Left lobe of liver (tissue), 2 donors: ENCODE measurements at places on chromosomes 13 and 19. TPM values are rescaled to one million over a fixed set of nuclear protein-coding genes. Genes with fewer than 3 reads are reported as not detected.

DNA sequence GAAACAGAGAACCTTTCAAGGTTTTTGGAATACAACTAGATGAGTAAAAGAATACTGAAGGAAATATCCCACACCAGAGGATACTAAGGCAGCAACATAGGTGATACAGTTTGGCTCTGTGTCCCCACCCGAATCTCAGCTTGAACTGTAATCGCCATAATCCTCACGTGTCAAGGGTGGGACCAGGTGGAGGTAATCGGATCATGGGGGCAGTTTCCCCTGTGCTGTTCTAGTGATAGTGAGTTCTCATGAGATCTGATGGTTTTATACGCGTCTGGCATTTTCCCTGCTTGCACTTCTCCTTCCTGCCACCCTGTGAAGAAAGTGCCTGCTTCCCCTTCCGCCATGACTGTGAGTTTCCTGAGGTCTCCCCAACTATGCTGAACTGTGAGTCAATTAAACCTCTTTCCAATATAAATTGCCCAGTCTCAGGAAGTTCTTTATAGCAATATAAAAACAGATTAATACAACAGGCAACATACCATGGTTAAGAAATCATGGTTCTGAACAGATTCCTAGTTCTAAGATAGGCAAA, 97.0 kb downstream of the ABCC4 start:
- no peak for DNase-seq

- DNase-seq: no peak
These were observed 224.4 kb downstream of the OXGR1 start for GRCh38 chr13:96769874-96770273.

DNA sequence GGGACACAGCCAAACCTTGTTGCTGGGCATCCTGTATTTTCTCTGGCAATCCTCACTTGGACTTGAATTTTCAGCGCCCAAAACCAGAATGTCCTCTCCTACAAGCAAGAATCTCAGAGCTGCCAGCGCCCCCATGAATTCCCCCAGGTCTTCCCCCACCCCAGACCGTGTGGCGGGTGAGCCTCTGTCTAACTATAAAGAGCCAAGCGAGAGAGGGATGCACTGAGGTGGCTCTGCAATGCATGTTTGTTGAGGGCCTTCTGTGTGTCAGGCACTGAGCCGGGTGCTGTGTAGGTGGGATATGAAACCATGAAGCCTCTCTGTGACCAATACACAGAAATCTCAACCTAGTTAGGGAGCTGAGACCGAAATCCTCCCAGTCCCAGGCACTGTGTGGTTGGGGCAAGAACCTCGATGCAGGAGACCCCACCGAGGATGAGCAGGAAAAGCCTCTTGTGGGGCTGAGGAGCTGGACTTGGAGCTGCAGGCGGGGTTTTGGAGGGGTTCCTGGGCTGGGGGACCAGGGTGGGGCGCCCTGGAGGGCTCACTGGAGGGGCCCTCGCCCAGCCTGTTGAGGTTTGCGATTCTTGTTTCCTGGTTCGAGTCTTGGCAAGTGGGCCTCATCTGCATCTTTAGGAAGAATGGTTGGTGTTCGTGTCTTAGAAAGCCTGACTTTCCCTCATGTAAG, 12.4 kb upstream of the PROZ start:
- peak; percentile 40 for DNase-seq

DNA sequence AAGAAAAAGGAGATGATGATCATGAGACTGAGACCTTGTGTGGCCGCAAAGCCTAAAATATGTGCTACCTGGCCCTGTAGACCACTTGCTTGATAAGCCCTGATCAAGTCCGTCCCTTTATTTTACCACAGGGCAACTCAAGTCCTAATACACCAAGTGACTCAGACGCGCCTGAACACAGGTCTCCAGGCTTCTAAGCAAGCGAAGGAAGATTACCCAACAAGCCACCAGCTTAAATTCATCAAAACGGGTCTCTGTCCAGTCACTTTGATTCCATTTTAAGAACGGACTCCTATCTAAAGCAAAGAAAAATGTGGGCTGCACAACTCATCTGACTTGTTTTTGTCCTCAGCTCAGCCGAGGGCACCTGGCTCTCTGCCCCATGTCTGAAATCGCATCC, 26.8 kb downstream of the SLC7A1 start:
- DNase-seq: no peak

DNA sequence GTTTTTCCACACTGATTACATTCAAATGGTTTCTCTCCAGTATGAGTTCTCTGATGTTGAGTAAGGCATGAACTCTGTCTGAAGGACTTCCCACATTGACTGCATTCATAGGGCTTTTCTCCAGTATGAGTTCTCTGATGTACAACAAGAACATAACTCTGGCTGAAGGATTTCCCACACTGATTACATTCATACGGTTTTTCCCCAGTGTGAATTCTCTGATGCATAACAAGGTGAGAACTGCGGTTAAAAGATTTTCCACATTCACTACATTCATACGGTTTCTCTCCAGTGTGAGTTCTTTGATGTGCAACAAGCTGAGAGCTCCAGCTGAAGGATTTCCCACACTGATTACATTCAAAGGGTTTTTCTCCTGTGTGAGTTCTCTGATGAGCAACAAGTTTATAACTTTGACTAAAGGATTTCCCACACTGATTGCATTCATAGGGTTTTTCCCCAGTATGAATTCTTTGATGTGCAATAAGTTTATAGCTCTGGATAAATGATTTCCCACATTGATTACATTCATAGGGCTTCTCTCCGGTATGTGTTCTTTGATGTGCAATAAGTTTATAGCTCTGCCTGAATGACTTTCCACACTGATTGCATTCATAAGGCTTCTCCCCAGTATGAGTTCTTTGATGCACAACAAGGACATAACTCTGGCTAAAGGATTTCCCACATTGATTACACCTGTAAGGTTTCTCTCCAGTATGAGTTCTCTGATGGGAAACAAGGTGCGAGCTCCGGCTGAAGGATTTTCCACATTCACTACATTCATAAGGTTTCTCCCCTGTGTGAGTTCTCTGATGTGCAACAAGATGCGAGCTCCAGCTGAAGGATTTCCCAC, 23.5 kb downstream of the ZNF180 start:
- DNase-seq: no peak

DNA sequence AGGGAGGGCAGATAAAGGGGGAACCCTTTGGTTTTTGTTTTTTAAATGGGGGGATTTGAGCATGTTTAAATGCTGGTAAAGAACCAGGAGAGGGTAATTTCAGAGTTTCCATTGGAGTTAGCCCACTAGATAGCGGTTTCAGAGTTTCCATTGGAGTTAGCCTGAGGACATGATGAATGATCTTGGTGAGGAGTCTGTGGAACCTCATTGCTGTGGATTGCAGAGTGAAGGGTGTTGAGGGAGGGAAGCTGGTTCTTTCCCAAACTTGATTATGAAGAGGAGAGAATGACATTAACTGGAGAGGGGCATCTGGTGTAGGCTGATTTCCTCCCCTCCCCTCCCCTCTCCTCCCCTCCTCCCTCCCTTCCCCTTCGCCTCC, 5.0 kb downstream of the WASF3 start:
- DNase-seq: no peak

- no peak for DNase-seq
These were observed 546.0 kb upstream of the PCDH9 start for GRCh38 chr13:67776151-67776550.

- DNase-seq: no peak
These were observed 448.9 kb downstream of the PCDH9 start for GRCh38 chr13:66781241-66781640.

The SCEL gene
- not detected for total RNA-seq

DNA sequence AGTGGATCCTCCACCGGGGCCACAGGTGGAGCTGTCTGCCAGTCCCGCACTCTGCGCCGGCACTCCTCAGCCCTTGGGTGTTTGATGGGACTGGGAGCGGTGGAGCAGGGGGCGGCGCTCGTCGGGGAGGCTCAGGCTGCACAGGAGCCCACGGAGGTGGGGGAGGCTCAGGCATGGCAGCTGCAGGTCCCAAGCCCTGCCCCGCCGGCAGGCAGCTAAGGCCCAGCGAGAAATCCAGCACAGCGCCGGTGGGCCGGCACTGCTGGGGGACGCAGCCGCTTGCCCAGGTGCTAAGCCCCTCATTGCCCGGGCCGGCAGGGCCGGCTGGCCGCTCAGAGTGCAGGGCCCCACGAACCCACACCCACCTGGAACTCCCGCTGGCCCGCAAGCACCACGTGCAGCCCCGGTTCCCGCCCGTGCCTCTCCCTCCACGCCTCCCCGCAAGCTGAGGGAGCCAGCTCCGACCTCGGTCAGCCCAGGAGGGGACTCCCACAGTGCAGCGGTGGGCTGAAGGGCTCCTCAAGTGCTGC, 286.4 kb downstream of the RBM26 start:
- no peak for DNase-seq

- no peak for DNase-seq
These were observed 1.0 kb upstream of the GTF2F1 start for GRCh38 chr19:6393983-6394412.

DNA sequence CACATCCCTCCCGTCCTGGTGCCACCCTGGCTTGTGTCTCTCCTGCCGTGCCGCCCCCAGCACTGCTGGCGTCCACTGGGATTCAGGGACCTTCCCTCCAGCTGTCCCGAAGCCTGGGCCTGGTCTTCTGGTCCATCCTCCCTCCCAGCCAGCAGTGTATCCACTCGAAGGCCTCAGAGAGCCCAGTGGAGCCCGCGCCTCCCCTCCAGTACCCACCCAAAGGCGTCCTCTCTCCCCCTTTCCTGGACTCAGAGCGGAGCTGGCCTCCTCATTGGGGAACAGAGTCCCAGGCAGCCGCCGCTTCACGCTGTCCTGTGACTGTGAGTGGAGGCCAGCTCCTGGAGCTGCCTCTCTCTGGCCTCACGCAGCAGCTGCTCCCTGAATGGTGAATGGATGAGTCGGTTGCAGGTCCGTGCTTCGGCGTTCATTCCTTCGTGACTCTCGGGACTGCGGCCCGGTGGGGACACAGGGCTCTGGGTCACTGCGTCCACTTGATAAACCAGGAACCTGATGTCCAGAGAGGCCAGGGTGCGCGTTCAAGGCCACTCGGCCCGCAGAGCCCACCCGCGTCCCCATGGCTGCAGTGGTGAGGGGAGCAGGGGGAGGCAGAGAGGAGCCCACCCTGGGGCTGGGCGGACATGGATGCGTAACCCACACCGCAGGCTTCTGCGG, 12.1 kb downstream of the ONECUT3 start:
- no peak for DNase-seq

The TINCR gene
- total RNA-seq: not detected

- no peak for DNase-seq
These were observed 9.2 kb downstream of the PAN3 start for GRCh38 chr13:28147495-28147894.

- DNase-seq: peak; percentile 68
These were observed 5.5 kb downstream of the CCDC124 start for GRCh38 chr19:17938092-17938845.

- no peak for DNase-seq
These were observed 172.0 kb downstream of the TEX29 start for GRCh38 chr13:111492341-111492950.

GRCh38 chr19:15374105-15374651, 5.4 kb downstream of the AKAP8 start:
- DNase-seq: peak; percentile 57

DNA sequence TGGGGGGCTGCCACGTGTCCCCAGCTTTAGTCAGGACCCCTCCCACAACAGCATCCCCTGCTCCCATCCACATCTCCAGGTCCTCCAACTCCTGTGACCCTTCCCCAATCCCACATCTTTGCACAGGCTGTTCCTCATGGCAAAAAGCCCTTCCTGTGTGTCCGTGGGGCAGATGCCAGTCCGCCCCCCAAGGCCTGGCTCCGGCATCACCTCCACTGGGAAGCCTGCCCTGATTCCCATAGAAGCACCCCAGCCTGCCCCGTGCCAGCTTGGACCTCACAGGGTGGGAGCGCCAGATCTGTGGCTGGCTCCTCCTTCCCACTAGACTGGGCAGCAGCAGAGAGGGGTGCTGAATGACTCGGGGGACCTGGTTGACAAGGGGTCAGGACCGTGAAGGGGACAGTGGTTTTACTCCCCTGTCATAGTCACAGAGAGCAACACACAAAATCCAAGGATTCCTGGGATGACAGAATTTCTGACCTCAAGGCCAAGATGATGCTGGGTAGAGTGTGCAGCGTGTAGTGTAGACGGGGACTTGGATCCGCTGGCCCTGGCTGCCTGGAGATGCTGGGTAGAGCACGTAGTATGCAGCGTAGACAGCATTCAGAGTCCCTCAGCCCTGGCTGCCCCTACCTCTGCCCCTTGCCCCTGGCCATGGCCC, 13.3 kb downstream of the KLF2 start:
- DNase-seq: no peak

The WTIP gene
- total RNA-seq: 1.4 TPM

The ZNF229 gene
- 1.2 TPM for total RNA-seq

DNA sequence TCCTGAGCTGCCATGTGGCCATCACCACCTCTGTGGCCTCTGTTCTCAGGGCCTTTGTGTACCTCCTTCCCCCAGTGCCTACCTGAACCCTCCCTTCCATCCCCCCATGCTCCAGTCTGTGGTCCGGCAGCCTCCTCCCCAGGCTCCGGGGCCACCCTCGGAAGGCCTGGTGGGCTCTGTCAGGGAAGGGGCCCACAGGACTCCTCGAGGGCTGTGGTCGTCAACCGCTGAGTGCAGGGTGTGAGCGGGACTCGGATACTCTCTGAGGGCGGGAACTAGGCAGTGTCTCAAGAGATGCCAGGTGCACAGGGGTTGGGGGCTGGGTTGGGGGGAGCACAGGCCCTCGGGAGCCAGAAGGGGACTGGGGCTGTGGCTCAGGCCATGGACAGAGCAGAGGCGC, 3.9 kb downstream of the MAP2K7 start:
- no peak for DNase-seq

GRCh38 chr13:24910502-24911132, 146.6 kb downstream of the RNF17 start:
- no peak for DNase-seq

The NLRP5 gene
- total RNA-seq: not detected

The GJB2 gene
- total RNA-seq: 30.7 TPM

DNA sequence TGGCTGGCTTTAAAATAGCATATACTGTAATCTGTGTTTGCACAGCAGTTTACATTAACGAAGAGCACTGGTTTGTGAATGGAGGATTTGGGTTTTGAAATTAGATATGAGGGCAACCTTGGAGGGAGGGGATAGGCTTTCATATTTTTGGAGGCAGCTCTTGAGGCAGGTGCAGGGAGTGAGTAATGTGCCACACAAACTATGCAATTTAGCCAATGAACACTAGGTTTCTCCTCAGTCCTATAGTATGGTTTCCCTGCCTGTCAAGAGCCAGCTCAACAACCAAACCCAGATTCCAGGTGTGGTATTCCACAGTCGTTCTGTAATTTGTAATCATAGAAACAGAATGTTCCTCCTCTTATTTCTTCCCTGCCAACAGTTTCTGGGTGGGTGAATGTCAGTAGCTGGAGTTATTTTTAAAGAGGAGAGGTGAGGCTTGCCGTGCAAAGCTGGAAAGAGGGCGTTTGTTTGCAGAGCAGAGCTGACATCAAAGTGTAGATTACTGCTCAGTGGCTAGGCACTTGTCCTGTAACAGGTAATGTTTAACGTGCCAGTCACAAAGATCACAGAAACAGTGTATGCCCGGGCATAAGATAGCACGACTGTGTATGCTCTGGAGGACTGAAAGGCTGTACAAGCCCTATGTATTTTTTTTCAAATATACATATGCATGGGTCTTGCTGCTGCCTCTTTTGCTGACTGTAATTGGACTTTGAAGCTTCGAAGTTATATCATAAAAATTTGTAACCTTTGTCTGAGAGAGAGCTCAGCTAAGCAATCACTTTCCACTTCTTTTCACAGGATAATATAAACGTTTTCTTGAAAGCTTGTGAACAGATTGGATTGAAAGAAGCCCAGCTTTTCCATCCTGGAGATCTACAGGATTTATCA, 124.2 kb downstream of the LMO7 start:
- DNase-seq: peak; percentile 84

The MYPOP gene
- 5.0 TPM for total RNA-seq
